ENCODE measurements at places on chromosomes 11 and 22.

GRCh38 chr22:32926600-32926999, 125.1 kb downstream of the TIMP3 start:
- no peak for DNase-seq

DNA sequence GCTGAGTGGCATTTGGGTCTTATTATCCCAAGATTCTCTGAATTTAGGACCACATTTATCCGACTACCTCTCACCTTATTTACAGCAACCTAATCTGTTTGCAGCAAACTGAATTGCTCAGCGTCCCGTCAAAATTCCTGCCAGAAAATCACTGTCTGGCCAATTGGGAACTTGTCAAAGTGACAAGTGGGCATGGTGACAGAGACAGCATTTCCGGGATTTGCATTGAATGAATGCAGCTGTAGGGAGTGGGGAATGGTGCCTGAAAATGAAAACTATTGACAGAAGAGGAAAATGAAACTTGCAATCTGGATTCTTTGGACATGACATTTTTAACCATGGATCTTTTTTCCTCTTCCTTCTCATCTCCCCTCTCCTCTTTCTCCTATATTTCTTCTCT, 113.8 kb downstream of the NELL1 start:
- DNase-seq = no peak

DNA sequence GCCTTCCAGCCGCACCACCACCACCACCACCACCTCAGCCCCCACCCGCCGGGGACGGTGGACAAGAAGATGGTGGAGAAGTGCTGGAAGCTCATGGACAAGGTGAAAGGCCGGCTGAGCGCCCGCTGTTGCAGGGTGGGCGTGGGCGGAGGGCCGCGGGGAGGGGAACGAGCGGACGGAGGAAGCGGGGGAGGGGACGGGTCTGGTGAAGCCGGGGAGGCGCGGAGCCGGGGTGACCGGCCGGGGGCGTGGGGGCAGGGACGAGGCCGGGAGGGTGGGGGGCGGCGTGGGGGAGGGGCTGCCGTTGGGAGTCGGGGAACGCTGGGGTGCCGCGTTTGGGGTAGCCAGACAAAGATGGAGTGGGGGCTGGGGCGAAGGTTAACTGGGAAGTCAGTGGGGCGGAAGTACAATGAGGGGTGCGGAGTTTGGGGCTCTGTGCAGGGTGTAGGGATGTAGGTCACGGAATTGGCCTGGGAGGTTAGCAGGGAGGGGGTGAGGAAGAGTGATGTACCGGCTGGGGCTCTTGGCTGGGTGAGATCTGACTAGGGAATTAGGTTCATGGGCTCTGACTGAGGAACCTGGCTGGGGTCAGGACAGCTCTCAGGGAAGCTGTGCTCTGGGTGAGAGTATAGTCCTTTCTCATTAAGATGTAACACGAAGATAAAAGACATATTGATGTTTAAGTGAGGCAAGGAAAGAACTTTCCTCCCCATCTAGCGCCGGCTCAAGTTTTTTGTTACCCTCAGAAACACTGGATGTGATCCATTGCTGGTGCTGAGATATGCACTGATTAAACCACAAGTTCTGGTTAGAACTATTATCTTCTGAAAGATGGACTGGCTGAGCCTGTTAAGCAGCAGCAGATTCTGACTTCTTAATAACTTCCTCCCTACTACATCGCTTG, 624 bp downstream of the CBL start:
- no peak for DNase-seq

GRCh38 chr22:45731041-45731797, 59.6 kb downstream of the ATXN10 start:
- DNase-seq = no peak
